Mononuclear cell (primary cell): ENCODE measurements at places on chromosomes 6 and 20. TPM values are rescaled to one million over a fixed set of nuclear protein-coding genes. Genes with fewer than 3 reads are reported as not detected.

FRMD1 gene
- total RNA-seq: not detected

HLA-DQA1 gene
- total RNA-seq: 12.5 TPM

HSPA12B gene
- not detected for total RNA-seq

GABRR1 gene
- 0.10 TPM for total RNA-seq

BNIP5 gene
- total RNA-seq: not detected

SOX12 gene
- total RNA-seq: 1.3 TPM

NKX2-4 gene
- total RNA-seq: not detected
